Activated T-helper 1 cell treated with Interleukin-2 at 50 U/mL for 16 hours (primary cell): ENCODE measurements at places on chromosomes 13 and 19.

GRCh38 chr13:39149896-39150295 is 111.6 kb downstream of the NHLRC3 start:
- no peak for DNase-seq

DNA sequence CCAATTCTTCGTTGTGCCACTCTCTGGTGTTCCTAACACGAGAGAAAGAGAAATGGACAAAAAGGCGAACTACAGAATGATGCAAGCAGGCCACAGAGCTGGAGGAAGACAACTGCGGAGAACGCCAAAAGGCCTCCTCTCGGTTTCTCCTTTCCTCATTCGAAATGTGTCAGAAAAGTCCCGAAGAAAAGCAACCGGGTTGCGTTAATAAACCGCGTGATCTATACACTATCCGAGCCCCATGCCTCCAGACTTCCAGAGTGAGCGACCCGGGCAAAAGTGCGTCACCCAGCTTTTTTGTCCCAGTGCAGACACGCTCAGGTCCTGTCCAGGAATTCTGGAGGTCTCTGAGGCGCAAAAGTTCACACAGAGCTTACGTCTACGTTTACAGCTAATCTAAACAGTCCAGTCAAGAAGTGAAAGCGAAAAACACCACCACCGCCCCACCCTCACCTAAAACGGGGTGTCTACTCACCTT is 413 bp downstream of the N4BP2L2 start:
- DNase-seq: no peak

- DNase-seq: no peak
Measured at GRCh38 chr19:34731019-34731829, 2.8 kb upstream of the ZNF181 start.

GRCh38 chr19:40598121-40598917 is 2.9 kb upstream of the LTBP4 start:
- DNase-seq: peak; percentile 75
